ENCODE measurements at places on chromosomes 5 and 9.

- peak; percentile 59 for DNase-seq
- H3K27me3 ChIP-seq = no peaks in the 10 kb centered on the region
- H3K4me1 ChIP-seq = peaks cover 4% of the 10 kb centered on the region
- no peak overlapping the region for H3K4me3 ChIP-seq
- no peak overlapping the region for H3K27ac ChIP-seq
These were observed 106.6 kb downstream of the COL23A1 start for GRCh38 chr5:178483620-178484019.

DNA sequence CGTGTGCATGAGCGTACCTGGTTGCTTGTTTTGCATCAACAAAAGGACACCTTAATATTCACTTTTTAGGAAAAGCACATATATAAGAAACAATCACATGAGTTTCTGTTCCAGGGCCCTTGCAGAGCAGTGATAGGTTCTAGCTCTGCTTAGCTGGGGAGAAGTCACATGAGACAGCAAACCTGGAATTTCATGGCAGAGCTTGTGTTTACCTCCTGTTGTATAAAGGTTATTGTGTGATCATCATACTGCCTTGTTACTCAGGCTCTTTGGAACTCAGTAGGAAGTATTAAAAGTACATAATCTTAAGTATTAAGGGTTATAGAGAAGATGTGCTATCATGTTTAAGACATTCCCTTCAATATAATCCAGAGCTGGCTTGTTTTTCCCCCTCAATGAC lies 18.0 kb upstream of the VLDLR start:
- DNase-seq = no peak
- no peaks in the 10 kb centered on the region for H3K4me1 ChIP-seq
- H3K27me3 ChIP-seq = no peaks in the 10 kb centered on the region
- no peak overlapping the region for H3K27ac ChIP-seq

GRCh38 chr5:45335978-45336377 lies 360.2 kb downstream of the HCN1 start:
- no peak for DNase-seq
- H3K27me3 ChIP-seq = no peaks in the 10 kb centered on the region
- no peak overlapping the region for H3K27ac ChIP-seq
- H3K36me3 ChIP-seq = no peaks in the 10 kb centered on the region

DNA sequence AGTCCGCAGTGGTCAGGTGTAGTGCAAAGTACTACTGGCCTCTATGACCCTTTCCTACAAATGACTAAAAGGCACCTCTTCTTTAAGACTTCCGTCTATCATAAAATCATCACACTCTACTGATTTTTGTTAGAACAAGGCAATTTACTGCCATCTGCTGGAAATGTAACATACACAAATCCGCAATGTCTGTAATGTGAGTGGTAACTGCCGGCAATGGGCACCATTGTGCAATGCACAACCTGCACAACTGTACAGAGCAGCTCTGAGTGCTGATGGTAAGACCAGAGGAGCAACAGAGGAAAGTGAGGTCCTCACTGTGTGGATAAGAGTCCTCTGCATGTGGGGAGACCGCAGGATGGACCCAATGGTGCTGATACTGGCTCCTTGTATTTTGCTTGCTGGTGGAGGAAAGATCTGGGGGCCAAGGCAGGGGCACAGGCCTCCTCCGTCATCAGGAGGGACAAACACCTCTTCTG lies 103.7 kb downstream of the ATPSCKMT start:
- H3K4me1 ChIP-seq = no peaks in the 10 kb centered on the region
- DNase-seq = no peak
- H3K27ac ChIP-seq = no peak overlapping the region
- no peak overlapping the region for H3K4me3 ChIP-seq

- no peak for DNase-seq
- H3K27me3 ChIP-seq = no peaks in the 10 kb centered on the region
- H3K36me3 ChIP-seq = no peaks in the 10 kb centered on the region
- no peaks in the 10 kb centered on the region for H3K4me1 ChIP-seq
- no peak overlapping the region for H3K4me3 ChIP-seq
- no peak overlapping the region for H3K27ac ChIP-seq
These were observed 152.5 kb downstream of the ZNF608 start for GRCh38 chr5:124593952-124594351.

DNA sequence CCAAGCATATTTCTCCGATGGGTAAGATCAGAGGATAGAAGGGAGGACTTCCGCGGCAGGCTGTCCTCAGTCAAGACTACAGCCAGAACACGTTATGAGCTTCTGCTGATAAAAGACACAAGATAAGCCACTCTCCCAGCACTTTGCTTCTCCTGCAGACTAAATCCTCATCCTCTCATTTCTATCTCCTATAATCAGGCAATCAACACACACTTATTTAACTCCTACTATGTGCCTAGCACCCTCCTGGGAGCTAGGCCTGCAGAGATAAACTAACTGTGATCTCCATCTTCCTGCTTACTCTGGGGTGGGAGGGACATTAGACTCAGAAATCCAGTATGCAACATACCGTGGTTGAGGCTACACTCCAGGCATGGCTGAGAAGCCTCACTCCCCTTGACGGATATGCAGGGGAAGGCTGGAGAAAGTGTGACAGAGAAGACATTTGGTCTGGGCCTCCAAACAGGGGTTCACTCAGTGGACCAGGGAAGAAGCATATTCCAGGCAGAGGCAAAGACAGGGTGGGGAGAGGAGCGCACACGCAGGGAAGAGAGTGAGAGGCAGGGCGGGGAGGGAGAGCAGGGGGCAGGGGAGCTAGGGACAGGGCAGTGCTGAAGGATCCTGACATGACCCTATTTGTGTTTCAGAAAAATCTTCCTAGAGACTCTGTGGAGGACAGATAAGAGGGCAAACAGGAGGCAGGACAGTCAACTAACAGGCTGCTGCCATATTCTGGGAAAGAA lies 274.1 kb downstream of the DENND1A start:
- H3K27me3 ChIP-seq = no peaks in the 10 kb centered on the region
- no peak for DNase-seq
- no peak overlapping the region for H3K4me3 ChIP-seq
- H3K27ac ChIP-seq = peak overlapping the region; percentile 45
- no peaks in the 10 kb centered on the region for H3K4me1 ChIP-seq
- no peaks in the 10 kb centered on the region for H3K36me3 ChIP-seq

GRCh38 chr5:80369521-80369920 lies 38.3 kb upstream of the ZFYVE16 start:
- H3K27ac ChIP-seq = no peak overlapping the region
- no peak for DNase-seq
- no peaks in the 10 kb centered on the region for H3K27me3 ChIP-seq

- H3K27me3 ChIP-seq = no peaks in the 10 kb centered on the region
- no peak overlapping the region for H3K4me3 ChIP-seq
- H3K4me1 ChIP-seq = no peaks in the 10 kb centered on the region
- no peak overlapping the region for H3K27ac ChIP-seq
- DNase-seq = no peak
These were observed 239.9 kb upstream of the SMARCA2 start for GRCh38 chr9:1775230-1775629.

GRCh38 chr9:115637661-115638060 lies 515.9 kb upstream of the PAPPA start:
- H3K27me3 ChIP-seq = no peaks in the 10 kb centered on the region
- no peak overlapping the region for H3K27ac ChIP-seq
- no peak for DNase-seq
- H3K36me3 ChIP-seq = no peaks in the 10 kb centered on the region
- H3K4me1 ChIP-seq = no peaks in the 10 kb centered on the region

DNA sequence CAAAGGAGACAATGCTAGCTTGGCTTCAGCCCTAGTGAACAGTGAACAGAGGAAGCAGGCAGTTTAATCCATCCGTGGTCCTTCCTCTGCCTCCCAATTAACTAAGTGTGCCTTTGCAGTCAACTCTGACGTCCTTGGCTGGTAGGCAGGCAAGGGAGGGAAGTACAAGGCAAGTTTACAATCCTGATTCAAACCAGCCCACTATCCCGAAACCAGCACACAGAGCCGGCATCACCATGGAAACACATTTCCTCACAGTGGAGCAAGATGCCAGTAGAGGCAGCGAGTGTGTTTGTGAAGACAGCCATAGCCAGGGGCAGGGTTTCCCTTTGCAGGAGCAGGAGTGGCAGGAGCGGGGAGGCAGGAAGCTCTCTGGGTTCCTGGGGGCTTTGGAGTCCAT lies 73.9 kb downstream of the GOLPH3 start:
- no peak for DNase-seq
- H3K27me3 ChIP-seq = no peaks in the 10 kb centered on the region

- H3K4me3 ChIP-seq = no peak overlapping the region
- no peaks in the 10 kb centered on the region for H3K27me3 ChIP-seq
- H3K27ac ChIP-seq = no peak overlapping the region
These were observed 3.3 kb upstream of the PLGRKT start for GRCh38 chr9:5441043-5441442.

DNA sequence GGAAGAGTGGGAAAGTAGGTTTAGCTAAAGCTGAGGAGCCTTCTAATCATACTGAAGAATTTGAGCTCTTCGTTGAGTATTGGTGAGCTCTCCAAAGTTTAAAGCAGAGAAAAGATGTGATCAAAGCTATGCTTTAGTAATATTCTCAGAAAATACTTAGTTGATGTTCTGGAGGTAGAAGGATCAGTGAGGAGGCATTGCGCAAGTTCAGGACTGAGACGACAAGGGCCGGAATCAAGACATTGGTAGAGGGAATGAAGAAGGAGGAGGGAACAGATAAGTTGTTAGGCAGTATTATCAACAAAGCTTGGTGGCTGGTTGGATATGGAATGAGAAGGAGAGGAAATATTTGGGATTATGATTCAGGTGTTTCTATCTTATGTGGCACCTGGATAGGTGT lies 7.1 kb downstream of the CAVIN4 start:
- H3K27me3 ChIP-seq = no peaks in the 10 kb centered on the region
- no peaks in the 10 kb centered on the region for H3K4me1 ChIP-seq
- no peak overlapping the region for H3K27ac ChIP-seq
- DNase-seq = no peak

- peak overlapping the region; percentile 10 for H3K27ac ChIP-seq
- no peak for DNase-seq
- H3K4me1 ChIP-seq = peaks cover 33% of the 10 kb centered on the region
- H3K36me3 ChIP-seq = peaks cover 60% of the 10 kb centered on the region
- H3K27me3 ChIP-seq = no peaks in the 10 kb centered on the region
These were observed 17.5 kb downstream of the TNIP1 start for GRCh38 chr5:151063142-151063989.

DNA sequence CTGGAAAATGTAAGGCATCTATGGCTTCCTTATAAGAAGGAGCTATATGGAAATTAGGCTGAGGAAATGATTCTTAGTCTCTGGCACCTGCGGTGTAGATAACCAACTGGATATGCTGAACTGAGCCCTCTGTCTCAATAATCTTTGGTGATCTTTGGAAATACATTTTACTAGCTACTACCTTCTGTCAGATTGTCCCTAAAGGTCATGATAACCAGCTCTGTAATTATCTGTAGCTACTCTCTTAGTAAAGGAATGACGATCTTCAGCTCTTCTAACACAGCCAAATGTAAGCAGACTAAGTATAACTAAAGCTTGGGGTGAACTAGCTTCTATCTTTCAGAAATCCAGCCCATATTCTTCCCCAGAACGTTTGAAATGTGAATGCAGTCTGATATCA lies 124.9 kb upstream of the GRHPR start:
- DNase-seq = no peak
- no peak overlapping the region for H3K27ac ChIP-seq
- H3K36me3 ChIP-seq = no peaks in the 10 kb centered on the region
- H3K4me3 ChIP-seq = no peak overlapping the region
- peaks cover 32% of the 10 kb centered on the region for H3K4me1 ChIP-seq

GRCh38 chr5:122559676-122560075 lies 215.2 kb upstream of the SNX2 start:
- no peaks in the 10 kb centered on the region for H3K4me1 ChIP-seq
- no peak overlapping the region for H3K4me3 ChIP-seq
- no peaks in the 10 kb centered on the region for H3K36me3 ChIP-seq
- no peak for DNase-seq
- H3K27me3 ChIP-seq = no peaks in the 10 kb centered on the region
- H3K27ac ChIP-seq = no peak overlapping the region

- no peak overlapping the region for H3K27ac ChIP-seq
- no peaks in the 10 kb centered on the region for H3K36me3 ChIP-seq
- peaks cover 65% of the 10 kb centered on the region for H3K4me1 ChIP-seq
- no peaks in the 10 kb centered on the region for H3K27me3 ChIP-seq
These were observed 72.0 kb upstream of the IQGAP2 start for GRCh38 chr5:76331126-76331525.

- DNase-seq = no peak
- no peaks in the 10 kb centered on the region for H3K27me3 ChIP-seq
- H3K27ac ChIP-seq = no peak overlapping the region
- no peaks in the 10 kb centered on the region for H3K4me1 ChIP-seq
- H3K4me3 ChIP-seq = no peak overlapping the region
These were observed 104.0 kb upstream of the ACTBL2 start for GRCh38 chr5:57586649-57587048.

DNA sequence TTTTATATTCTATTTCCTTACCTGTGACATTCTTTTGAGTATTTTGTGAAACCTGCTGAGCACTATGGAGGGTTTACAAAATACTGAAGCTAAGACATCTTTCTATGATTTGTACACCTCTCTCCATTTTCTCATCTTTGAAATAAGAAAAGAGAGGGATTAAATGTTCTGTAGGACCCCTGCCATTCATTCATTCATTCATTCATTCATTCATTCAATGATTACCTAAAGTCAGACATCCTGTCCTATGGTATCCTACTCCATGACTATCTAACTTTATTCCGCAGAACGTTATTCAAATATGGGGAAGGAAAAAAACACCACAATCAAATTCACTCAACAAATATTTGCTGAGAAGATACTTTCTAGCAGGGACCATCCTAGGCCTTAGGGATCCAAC lies 51.4 kb downstream of the AP3B1 start:
- no peak overlapping the region for H3K4me3 ChIP-seq
- H3K27me3 ChIP-seq = no peaks in the 10 kb centered on the region
- no peak for DNase-seq
- no peak overlapping the region for H3K27ac ChIP-seq
- H3K4me1 ChIP-seq = no peaks in the 10 kb centered on the region

DNA sequence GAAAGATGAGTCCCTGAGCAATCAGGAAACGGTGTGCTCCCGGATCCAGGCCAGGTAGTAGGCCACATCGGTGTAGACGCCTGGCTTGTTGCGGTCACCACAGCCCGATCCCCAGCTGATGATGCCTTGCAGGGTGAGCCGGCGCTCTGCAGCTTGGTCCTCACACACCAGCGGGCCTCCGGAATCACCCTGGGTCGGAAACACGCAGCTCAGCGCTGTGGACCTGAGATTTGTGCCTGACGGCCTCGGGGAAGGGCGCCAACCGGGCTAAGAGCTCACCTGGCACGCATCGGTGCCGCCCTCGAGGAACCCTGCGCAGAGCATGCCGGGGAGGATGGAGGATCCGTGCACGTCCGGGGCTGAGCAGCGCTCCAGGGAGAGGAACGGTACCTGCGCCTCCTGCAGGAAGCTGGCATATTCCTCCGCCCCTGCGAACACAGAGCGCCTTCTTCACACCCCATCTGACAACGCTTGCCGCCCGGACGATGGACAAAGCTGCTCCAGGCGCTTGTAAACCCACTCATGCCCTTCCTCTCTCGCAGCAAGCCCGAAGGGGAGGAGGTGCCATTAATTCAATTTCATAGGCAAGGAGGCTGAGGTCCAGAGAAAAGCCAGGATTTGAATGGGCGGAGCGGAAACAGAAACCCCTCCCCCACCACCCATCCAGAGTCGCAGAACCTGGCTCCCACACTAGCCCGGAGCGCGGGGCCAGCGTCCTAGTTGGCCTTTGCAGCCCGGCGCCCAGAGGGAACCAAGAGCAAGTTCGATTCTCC lies 2.0 kb upstream of the PFN3 start:
- DNase-seq = peak; percentile 45
- H3K27ac ChIP-seq = no peak overlapping the region
- H3K27me3 ChIP-seq = no peaks in the 10 kb centered on the region
- H3K4me1 ChIP-seq = peaks cover 35% of the 10 kb centered on the region
- H3K36me3 ChIP-seq = no peaks in the 10 kb centered on the region

GRCh38 chr5:170625221-170626165 lies 121.7 kb downstream of the KCNIP1 start:
- H3K27me3 ChIP-seq = no peaks in the 10 kb centered on the region
- no peak overlapping the region for H3K27ac ChIP-seq
- H3K4me3 ChIP-seq = no peak overlapping the region
- no peak for DNase-seq
- no peaks in the 10 kb centered on the region for H3K4me1 ChIP-seq
- H3K36me3 ChIP-seq = no peaks in the 10 kb centered on the region
